ENCODE measurements at places on chromosomes 6 and 20. TPM values are rescaled to one million over a fixed set of nuclear protein-coding genes. Genes with fewer than 3 reads are reported as not detected.
A peak's percentile ranks its signal among the peaks of the same experiment; 100 is the strongest.

The RSPO3 gene
- total RNA-seq, result 5.2 TPM

DNA sequence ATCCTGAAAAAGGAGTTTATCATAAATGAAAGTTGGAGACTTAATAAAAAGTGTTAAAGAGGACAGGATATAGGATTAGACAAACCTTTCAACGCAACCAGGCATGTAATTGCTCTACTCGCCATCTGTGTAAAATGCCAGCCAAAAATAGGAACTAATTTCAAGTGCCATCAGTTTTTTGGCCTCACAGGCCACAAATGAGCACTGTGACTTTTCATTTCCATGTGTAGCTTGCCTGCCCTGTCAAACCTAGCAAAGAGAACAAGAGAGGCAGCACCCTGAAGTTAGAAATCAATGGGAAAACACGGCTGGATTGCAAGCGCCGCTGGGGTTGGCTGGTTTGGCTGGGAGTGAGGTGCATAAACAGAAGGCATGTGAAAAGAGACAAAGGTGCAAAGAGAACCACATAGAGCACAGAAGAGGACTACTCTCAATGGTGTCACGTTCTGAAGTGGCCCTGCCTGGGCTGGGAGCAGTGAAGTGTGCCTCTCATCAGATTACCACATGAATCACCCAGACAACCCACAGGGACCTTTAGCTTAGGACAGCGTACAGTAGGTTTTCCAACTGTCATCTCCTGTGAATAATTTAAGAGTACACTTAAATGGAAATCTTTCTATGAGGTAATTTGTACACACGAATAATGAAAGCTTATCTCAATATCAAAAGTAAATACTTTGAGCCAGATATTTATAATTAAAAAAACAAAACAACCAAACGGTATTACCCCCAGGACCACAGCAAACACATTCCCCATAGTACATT lies 78.0 kb upstream of the NHSL1 start:
- no peak for DNase-seq

DNA sequence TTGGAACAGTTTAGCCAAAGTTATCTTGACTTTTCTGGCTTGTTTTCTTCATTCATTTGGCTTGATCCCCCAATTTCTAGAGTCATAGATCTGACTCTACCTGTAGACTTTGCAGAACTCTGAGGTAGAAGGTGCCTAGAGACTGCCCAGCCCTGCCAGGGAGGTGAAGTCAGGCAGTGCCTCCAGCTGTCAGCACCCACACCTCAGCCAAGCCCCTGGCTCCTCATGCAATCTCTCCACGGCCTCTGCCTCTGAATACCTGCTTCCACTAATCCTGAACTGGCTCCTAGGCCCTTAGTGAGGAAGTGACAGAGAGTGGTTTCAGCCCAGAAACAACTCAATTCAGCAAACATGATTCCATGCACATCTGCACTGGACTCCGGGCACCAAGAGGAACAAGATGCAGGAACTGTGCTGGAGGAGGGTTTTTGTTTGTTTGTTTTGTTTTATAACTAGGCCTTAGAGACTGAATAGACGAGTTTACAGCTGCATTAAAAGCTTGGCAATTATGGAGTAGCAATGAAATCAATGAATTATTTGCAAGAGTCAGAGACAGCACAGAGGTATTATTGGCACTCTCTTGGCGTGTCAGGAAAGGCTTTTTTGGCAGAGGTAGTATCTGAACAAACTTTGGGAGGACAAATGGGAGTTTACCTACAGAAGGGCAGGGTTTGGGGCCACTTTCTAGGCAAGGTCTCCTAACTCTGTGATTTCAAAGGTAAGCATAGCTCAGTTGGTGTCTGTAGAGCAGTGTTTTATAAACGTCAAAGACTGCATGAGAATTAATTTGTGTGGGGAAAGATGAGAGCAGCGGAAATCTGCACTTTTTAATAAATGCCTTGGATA lies 25.2 kb downstream of the TGM3 start:
- no peak for DNase-seq

GRCh38 chr20:36808317-36809257 lies 35.0 kb upstream of the DSN1 start:
- DNase-seq, result peak; percentile 88

DNA sequence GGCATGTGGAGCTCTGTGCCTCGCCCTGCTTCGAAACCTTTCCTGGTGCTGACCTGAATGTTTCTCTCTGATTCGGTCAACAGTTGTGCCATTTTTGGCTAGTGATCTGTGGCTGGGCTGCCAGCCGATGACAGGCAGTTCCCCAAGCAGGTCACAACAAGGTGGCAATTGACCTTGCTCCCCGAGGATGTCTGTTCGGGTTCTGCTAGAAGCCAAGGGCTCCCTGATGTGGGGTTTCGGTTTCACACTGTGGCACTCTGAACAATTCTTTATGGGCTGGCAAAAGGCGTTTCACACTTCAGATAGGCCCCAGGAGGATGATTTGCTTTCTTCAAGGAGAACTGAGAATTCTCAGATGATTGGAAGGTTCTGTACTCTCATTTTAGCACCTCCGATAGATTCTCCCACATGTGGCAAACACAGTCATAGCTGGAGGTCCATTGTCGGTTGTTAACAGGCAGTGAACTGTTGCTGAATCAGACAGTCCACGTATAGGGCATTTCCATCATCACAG lies 135.6 kb downstream of the SLC24A3 start:
- DNase-seq, result no peak

DNA sequence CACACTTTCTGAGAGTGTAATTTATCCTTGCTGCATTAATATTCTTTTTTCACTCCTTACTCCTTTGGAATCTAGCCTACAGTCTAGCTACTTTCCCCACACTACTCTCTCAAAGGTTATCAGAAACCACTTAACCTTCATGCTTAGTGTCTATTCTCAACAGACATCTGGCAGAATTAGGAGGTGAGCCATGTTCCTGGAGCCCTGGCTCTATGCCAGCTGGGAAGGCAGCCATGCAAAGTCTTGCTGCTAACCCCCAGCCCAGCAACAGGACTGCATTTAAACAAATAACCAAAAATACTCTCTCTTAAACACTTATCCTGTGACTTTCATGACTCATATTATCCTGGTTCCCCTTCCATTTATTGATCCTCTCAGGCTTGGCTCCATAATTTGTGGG lies 260.2 kb downstream of the BCKDHB start:
- no peak for DNase-seq

- no peak for DNase-seq
These were observed 350.7 kb downstream of the LAMA2 start for GRCh38 chr6:129233458-129234134.

DNA sequence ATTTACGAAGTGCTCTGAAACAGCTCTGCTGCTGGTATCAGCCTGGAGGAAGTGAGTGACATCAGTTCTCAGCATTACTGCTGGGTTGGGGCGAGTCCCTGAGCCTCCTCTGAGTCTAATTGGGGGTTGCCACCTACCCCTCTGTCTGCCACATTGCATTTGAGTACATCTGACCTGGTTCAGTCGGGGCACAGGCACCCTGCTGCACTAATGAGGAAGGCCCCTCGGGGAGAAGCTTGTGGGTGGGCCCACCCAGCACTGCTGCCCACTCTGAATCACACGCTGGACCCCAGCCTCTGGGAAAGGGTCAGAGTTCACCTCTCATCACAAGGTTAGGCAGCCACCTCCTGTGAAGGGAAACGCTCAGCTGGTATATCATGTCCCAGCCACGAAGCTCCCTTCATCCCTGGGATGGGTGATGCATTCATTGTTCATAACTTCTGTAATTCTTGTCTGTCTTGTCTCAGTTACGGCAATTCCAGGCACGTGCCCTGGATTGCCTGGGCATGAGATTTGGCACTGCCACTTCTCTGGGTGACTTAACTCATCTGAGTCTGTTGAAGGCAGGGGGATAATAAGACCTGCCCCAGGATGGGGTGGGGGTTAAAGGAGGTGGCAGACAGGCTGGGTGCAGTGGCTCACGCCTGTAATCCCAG lies 13.3 kb downstream of the DNMT3B start:
- no peak for DNase-seq

The IFNGR1 gene
- total RNA-seq, result 7.0 TPM

- no peak for DNase-seq
These were observed 15.1 kb downstream of the GSTA1 start for GRCh38 chr6:52788478-52788877.

DNA sequence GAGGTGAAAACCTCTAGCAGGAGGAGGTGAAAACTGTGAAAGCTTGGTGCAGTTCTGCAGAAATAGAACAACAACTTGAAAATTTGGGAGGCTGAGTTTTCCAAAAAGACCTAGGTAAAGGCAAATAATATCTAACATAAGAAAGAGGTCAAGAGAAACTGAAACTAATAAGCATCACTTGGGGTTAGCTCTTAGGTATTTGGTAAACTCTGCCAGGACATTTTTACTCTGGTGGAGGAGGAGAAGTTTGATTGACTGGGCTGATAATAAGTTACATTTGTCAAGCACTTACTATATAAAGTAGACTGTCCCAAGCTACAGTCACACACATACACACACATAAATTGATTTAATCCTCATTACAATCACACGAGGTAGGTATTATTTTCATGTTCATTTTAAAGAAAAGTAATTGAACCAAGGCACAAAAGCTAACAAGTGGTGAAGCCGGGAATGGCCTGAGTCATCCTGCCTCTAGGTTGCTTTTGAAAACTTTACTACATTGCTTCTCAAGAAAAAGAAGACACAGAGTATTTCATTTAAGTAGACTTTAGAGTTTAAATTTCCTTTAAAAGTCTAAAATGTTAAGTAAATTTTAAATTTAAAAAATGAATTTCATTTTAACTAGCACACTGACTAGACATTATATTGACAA lies 275.5 kb downstream of the PTPRK start:
- DNase-seq, result no peak

GRCh38 chr6:138258991-138259390 lies 40.7 kb upstream of the PBOV1 start:
- DNase-seq, result no peak

DNA sequence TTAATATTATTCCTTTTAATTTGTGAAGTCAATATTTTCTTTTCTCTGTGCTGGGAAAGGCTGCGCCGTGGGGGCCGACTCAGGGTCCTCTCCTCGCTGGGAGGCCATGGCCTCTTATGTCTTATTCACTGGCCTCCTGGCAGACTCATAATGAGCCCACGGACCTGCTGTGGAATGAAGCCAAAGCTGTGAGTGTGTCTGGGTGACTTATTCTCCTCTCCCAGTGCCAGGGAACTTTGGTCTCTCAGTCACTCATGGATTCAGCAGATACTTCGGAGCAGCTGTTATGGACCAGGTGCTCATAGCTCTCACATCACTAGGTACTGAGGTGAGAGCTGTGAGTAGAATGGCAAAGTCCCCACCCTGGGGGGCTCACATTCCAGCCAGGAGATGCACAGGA lies 297.6 kb downstream of the CDH26 start:
- DNase-seq, result no peak

The CGAS gene
- total RNA-seq, result 1.8 TPM

GRCh38 chr6:14910692-14911547 lies 334.9 kb upstream of the JARID2 start:
- peak; percentile 39 for DNase-seq

The ZNF165 gene
- total RNA-seq, result 4.1 TPM

GRCh38 chr6:2861060-2861821 lies 19.6 kb upstream of the SERPINB1 start:
- DNase-seq, result no peak

DNA sequence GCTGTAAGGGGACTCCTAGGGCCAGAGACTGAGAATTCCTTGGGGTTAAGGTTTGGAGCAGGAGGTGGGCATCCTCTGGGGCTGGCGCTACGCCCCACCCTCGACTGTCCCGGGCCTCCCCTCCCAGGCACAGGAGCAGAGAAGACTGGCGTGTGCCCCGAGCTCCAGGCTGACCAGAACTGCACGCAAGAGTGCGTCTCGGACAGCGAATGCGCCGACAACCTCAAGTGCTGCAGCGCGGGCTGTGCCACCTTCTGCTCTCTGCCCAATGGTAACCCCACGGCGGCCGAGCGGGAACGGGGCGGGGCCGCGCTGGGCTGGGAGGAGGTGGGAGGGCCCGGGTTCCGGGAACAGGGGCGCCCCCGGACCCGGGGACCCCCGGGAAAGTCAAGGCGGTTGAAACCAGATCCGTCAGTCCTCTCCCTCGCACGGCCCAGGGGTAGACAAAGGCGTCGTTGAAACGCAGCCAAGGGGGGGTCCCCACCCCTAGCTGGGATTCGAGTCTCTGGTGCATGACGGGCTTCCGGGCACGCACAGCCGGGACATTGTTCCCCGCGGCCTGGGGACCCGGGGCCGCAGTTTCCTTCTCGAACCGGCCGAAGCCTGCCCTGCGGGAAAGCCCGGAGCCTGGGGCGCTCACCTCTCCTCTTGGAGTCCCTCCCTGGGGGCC lies 844 bp downstream of the WFDC2 start:
- DNase-seq, result peak; percentile 68

GRCh38 chr20:13054011-13054410 lies 45.2 kb downstream of the SPTLC3 start:
- DNase-seq, result no peak

GRCh38 chr6:24768361-24768760 lies 6.4 kb upstream of the GMNN start:
- DNase-seq, result no peak

GRCh38 chr6:110183292-110183885 lies 3.2 kb downstream of the CDC40 start:
- no peak for DNase-seq

The TMEM74B gene
- 10.5 TPM for total RNA-seq

DNA sequence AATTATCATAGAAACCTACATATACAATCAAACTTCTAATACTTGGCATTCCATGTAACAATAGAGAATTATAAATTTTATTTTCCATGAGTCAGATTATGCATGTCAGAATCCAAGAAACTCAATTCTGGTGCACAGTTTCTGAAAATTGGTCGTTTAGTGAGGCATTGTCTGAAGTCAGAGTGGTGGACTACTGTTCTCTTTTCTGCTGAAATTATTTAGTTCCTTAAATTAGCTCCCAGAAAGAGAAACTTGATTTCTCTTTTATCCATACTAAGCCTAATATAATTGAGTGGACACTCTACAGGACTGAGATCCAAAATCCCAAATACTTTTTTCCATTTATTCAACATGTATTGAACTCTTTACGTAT lies 265.5 kb downstream of the ALDH8A1 start:
- DNase-seq, result no peak

DNA sequence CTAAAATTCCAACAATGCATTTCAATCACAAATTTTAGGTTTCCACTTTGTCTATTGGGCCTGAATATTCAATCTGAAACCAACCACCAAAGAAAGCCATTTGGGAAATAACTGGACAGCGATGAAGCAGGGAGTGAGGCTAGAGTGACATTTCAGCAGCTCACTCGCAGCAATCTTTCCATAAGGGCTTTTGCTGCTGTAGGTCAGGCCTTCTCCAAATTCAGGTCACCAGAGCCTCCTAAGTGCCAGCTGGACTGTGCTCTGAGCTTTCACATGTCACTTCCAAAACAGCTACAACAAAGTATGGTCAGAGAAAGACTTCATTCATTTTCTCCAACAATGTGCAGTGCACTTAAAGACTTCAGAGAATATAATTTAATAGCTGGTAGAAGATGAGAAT lies 194.8 kb downstream of the FRK start:
- no peak for DNase-seq

DNA sequence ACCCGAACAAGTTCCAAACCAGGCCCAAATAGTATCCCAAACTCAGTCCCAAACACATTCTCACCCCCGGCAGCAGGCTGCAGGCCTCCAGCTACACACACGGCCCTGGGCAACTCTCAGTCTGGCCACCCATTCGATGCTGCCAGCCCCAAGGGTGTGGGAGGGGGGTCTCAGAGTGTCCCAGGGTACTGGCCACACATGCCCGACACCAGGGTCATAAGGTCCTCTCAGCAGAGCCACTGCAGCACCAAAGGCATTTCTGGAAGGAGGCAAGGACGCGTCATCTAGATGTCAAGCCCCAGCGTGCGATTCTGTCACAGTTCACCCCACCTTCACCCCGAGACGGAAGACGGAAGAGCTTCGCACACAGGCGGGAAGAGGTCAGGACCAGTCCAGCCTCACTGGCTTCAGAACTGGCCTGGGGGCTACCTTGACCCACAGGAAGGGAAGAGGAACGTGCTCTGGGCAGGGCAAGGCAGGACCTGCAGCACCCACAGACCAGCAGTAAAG lies 9.5 kb downstream of the MYL9 start:
- no peak for DNase-seq

The FLRT3 gene
- 0.37 TPM for total RNA-seq
